ENCODE measurements at places on chromosomes 4 and X. TPM values are rescaled to one million over a fixed set of nuclear protein-coding genes. Genes with fewer than 3 reads are reported as not detected.
A peak's percentile ranks its signal among the peaks of the same experiment; 100 is the strongest.

DNA sequence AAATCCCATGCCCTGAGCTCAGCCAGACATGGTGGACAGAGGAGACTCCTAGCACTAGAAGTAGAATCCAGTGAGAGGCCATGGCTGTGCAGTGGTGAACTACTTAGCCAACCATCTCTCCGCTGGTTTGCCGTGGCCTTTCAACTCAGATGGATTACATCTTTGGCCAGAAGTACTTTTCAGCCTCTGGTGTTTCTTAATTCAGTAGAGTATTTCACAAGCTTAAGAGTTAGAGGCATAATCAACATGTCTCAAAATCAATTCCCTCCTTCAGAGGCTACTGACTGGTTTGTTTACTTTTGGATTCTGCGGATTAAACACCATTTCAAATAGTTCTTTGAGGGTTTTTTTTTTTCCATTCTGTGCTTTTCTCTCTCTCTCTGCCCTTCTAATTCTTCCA is 91.1 kb upstream of the PGRMC2 start:
- no peak overlapping the region for H3K27ac ChIP-seq
- no peak overlapping the region for H3K4me3 ChIP-seq
- H3K27me3 ChIP-seq = no peaks in the 10 kb centered on the region
- DNase-seq = no peak

Gene KIAA1210
- total RNA-seq = 0.07 TPM

- H3K4me3 ChIP-seq = no peak overlapping the region
- H3K27ac ChIP-seq = no peak overlapping the region
- H3K4me1 ChIP-seq = no peaks in the 10 kb centered on the region
- no peaks in the 10 kb centered on the region for H3K27me3 ChIP-seq
- no peaks in the 10 kb centered on the region for H3K36me3 ChIP-seq
These were observed 482.8 kb downstream of the STIM2 start for GRCh38 chr4:27343411-27343810.

Gene TEX13B
- not detected for total RNA-seq

Gene UTP14A
- 40.5 TPM for total RNA-seq

Gene NONO
- total RNA-seq = 631 TPM

Gene RAB40A
- not detected for total RNA-seq

- no peaks in the 10 kb centered on the region for H3K36me3 ChIP-seq
- H3K27me3 ChIP-seq = no peaks in the 10 kb centered on the region
- H3K27ac ChIP-seq = no peak overlapping the region
- H3K4me1 ChIP-seq = 0 out of 2 replicates have a peak, but pooled peaks cover 6% of the 10 kb centered on the region
- H3K4me3 ChIP-seq = no peak overlapping the region
- no peak for DNase-seq
These were observed 46.7 kb upstream of the NDP start for GRCh38 chrX:44019911-44020310.

Gene BTC
- 12.8 TPM for total RNA-seq

DNA sequence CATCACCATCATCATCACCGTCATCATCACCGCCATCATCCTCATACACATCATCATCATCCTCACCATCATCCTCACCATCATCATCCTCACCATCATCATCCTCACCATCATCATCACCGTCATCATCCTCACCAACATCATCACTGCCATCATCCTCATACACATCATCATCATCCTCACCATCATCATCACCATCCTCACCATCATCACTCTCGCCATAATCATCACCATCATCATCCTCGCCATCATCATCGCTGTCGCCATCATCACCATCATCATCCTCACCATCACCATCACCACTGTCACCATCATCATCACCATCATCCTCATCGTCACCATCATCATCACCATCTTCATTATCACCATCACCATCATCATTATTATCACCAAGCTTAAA is 19.8 kb upstream of the DHRSX start:
- no peak overlapping the region for H3K27ac ChIP-seq
- no peak for DNase-seq
- H3K4me3 ChIP-seq = no peak overlapping the region
- H3K4me1 ChIP-seq = no peaks in the 10 kb centered on the region
- H3K36me3 ChIP-seq = no peaks in the 10 kb centered on the region

DNA sequence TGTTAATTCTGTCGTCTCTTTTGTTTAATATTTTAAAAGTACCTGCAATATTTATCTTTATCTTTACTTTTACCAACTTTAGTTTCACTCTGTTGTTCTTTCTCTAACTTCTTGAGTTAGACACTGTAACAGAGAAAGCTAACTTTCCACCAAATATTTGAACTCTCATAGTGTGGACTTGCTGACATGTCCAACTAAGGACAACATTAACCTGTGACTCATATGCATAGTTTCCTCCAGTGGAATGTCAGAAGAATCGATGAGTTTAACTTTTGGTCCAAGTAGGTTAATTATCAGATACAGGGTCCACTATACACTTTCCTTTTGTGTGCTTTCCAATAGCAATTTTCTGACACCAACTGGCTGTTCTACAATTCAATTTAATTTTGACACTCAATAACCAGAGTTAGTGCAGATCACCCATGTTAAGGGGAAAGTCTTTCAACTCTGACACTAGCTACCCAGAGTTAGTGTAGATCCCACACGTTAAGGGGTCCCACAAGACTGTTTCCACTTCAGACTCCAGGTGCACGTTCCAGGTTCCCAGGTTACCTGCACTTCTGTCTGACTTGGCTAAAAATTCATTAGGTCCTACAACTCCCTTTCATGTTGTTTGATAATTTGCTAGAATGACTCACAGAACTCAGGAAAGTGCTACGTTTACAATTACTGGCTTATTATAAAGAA is 559.0 kb upstream of the AMOT start:
- no peaks in the 10 kb centered on the region for H3K36me3 ChIP-seq
- H3K27ac ChIP-seq = no peak overlapping the region
- no peak overlapping the region for H3K4me3 ChIP-seq
- peak; percentile 2 for DNase-seq
- H3K27me3 ChIP-seq = no peaks in the 10 kb centered on the region

GRCh38 chr4:40183615-40184411 is 13.0 kb upstream of the RHOH start:
- H3K27ac ChIP-seq = no peak overlapping the region
- H3K27me3 ChIP-seq = no peaks in the 10 kb centered on the region
- H3K36me3 ChIP-seq = no peaks in the 10 kb centered on the region
- peaks cover 8% of the 10 kb centered on the region for H3K4me1 ChIP-seq
- no peak overlapping the region for H3K4me3 ChIP-seq

Gene SCOC
- total RNA-seq = 28.2 TPM

- no peak overlapping the region for H3K27ac ChIP-seq
- H3K4me1 ChIP-seq = no peaks in the 10 kb centered on the region
- H3K27me3 ChIP-seq = no peaks in the 10 kb centered on the region
- H3K4me3 ChIP-seq = no peak overlapping the region
- no peak for DNase-seq
- H3K36me3 ChIP-seq = no peaks in the 10 kb centered on the region
These were observed 19.0 kb upstream of the AP1S2 start for GRCh38 chrX:15873566-15873965.

DNA sequence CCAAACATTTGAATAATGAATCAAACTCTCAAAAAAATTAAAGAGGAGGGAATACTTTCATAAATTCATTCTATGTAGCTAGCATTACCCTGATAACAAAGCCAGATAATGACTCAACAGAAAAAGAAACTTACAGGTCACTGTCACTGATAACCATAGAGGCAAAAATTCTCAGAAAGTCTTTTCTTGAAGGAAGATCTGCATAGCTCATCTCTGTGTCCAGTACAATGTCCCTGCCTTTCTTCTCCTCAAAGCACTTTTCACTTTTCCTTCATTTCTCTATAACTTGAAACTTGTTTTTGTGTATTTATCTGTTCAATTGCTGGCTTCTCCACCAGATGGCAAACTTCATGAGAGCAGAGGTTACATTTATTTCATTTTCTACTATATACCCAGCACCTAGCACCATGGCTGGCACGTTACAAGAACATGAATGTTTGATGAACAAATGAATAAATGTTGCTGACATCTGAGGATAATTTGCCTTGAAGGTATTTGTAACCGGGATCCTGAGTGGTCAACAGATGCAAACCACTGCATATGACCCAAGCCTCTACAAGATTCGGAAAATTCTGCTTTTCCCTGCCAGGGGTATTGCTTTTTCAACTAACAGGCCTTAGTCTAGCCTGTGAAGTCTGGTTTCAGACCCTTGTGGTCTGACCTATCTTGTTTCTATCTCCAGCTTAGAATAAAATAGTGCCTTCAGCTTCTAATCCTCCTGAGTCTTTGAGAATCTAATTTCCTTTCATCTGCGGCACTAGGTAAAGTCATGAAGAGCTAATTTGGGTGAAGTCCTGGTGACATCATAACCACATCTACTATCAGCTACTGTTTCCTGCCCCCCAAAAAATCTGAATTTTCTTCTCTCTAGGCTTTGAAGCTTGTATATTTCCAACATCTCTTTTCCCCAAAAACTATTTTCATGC is 52.5 kb upstream of the ANTXR2 start:
- DNase-seq = peak; percentile 48
- H3K4me1 ChIP-seq = peaks cover 42% of the 10 kb centered on the region
- H3K27ac ChIP-seq = peak overlapping the region; percentile 85
- H3K4me3 ChIP-seq = no peak overlapping the region

DNA sequence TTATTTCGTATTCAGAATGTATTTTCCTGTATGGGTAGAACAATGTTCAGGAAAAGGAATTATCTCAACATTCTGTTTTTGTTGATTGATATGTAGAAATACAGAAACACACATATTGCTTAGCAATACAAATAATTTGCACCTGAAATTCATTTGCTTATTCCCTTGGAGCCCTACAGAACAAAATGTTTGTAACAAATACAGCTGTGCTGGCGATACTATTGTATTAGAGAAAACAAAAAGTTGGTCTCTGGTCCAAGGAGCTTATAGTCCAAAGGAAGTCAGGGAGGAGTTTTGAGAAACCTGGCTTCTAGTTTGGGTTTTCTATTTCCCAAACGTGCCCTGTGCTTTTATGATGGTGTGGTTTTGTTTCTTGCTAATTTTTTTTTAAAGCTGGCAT is 37.8 kb upstream of the CAPN6 start:
- no peak for DNase-seq
- no peak overlapping the region for H3K27ac ChIP-seq
- no peak overlapping the region for H3K4me3 ChIP-seq

DNA sequence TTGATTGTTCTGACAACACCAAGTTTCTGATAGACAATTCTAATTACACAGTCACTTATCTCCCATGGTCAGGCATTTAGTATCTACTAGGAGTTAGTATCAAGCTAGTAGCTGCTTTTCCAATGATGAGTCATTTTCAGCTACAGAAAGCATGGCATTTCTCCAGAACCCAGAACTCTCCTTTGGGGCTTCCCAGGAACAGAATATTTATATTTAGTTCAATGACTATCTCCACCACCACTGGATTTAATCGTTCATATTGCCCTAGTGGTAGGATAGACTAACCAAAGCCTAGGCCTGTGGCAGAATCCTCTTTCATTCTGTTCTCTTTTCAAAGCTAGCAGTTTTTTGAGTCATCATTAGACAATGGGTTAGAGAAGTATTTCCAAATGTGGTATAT is 569.4 kb downstream of the GABRG1 start:
- H3K27ac ChIP-seq = no peak overlapping the region
- peak; percentile 2 for DNase-seq
- no peak overlapping the region for H3K4me3 ChIP-seq
- no peaks in the 10 kb centered on the region for H3K36me3 ChIP-seq
- no peaks in the 10 kb centered on the region for H3K4me1 ChIP-seq

Gene SULT1E1
- total RNA-seq = not detected

DNA sequence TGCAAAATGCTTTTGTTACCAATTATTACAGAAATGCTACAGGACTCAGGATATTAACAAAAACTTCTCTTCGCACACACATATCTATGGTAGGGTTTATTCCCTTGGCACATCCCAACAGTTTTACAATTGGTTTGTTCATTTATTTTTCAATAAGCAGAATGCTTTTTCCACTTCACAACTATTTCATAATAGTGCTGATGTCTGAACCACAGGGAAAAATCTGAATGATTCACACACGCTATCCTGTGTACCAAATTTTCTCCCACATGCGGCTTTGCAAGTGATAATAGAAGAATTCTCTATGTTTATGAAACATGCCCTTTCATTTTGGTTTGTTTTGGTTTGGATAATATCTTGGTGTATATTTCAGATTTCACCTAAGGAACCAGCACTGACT is 725.7 kb upstream of the TENM3 start:
- no peaks in the 10 kb centered on the region for H3K4me1 ChIP-seq
- H3K27me3 ChIP-seq = 0 out of 2 replicates have a peak, but pooled peaks cover 6% of the 10 kb centered on the region
- no peaks in the 10 kb centered on the region for H3K36me3 ChIP-seq
- no peak overlapping the region for H3K4me3 ChIP-seq

- H3K4me3 ChIP-seq = no peak overlapping the region
- H3K27ac ChIP-seq = no peak overlapping the region
- H3K4me1 ChIP-seq = peaks cover 10% of the 10 kb centered on the region
- H3K27me3 ChIP-seq = no peaks in the 10 kb centered on the region
- DNase-seq = no peak
These were observed 23.9 kb downstream of the MOB1B start for GRCh38 chr4:70925899-70926635.

Gene ARMCX4
- total RNA-seq = not detected

GRCh38 chr4:79325436-79325835 is 425 bp downstream of the NAA11 start:
- no peak overlapping the region for H3K27ac ChIP-seq
- H3K27me3 ChIP-seq = no peaks in the 10 kb centered on the region
- no peaks in the 10 kb centered on the region for H3K36me3 ChIP-seq

- H3K4me3 ChIP-seq = no peak overlapping the region
- no peaks in the 10 kb centered on the region for H3K36me3 ChIP-seq
- no peak for DNase-seq
These were observed 84.8 kb downstream of the CHIC1 start for GRCh38 chrX:73647632-73648322.

- H3K4me3 ChIP-seq = no peak overlapping the region
- no peak overlapping the region for H3K27ac ChIP-seq
- H3K36me3 ChIP-seq = no peaks in the 10 kb centered on the region
- no peak for DNase-seq
- no peaks in the 10 kb centered on the region for H3K27me3 ChIP-seq
These were observed 8.5 kb downstream of the TRIM2 start for GRCh38 chr4:153212736-153213135.

- H3K36me3 ChIP-seq = no peaks in the 10 kb centered on the region
- no peak overlapping the region for H3K27ac ChIP-seq
- no peak overlapping the region for H3K4me3 ChIP-seq
- H3K27me3 ChIP-seq = no peaks in the 10 kb centered on the region
These were observed 15.9 kb upstream of the CXCL5 start for GRCh38 chr4:74014332-74014731.

Gene GLRA2
- not detected for total RNA-seq

DNA sequence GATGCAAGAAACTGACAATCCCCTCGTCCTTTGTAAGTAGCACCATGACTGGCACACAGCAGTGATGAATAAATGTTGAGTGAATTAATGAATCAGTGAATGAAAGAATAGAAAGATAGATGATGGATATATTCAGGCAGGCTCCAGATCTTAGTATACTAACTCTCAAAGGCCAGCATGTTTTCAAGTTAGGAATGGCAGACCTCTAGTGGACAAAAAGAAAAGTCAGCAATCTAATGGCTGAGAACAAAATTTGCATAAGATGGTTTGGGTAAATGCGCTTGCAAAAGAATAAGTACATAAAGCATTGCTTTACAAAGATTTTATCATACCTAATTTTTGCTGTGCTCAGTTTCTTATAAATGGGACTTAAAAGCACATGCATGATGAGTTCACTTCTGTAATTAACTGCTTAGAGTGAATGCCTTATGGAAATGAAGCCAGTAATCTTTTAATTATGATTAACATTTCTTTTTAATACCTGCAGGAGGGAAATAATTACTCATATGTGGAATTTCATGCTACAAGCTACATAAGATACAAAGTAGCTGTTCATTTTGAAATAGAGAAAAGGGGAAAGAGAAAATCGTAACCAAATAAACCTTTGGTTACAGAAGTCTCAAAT is 126.9 kb upstream of the GPRIN3 start:
- no peak overlapping the region for H3K4me3 ChIP-seq
- H3K36me3 ChIP-seq = no peaks in the 10 kb centered on the region
- peaks cover 17% of the 10 kb centered on the region for H3K27me3 ChIP-seq
